GM04503 (cell line): ENCODE measurements at places on chromosomes 5 and 9.
A peak's percentile ranks its signal among the peaks of the same experiment; 100 is the strongest.

DNA sequence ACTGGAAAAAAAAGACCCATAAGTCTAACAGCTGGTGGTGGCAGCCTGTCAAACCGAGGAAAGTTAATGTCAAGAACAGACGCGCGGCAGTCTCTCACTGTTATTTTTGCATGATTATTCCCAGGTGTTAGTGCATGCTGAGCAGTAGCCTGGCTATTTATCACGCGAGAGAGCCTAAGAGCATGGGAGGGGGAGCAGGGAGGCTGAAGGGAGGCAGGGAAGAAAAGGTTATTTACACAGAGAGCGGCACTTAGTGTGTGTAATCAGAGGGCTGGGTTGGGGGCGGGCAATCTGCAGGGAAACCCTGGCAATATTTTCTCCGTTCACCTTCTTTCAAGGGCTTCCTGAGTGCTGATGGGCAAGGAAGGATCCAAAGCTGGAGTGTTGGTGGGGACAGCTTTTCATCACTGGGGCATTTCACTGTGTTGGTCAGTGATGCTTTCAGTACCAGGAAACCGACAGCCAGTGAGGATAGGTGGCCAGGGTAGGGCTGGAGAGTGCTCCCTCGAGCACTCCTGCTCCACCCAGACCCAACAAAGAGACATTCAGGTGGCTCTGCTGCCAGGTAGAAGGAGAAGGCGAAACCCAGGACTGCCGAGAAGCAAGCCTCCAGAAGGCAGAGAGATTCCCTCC lies 39.6 kb downstream of the ZNF608 start:
- DNase-seq: no peak

DNA sequence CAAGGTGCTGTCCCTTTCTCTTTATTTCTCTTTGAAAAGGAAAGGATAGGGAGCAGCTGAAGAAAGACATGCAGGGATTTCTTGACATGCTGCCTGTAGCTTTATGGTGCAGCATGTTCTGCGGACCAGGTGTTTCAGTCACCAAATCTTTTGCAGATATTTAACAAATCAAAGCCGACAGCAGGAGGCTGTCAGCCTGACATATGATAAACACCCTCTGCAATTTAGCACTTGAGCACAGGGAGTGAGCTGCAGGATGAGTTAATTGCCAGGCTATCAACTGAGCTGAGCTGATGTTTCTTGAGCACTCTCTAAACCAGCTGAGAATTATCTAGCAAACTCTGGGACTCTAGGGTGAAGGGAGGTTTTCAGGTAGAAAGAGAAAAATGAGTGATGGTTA lies 212.8 kb upstream of the ATP10B start:
- no peak for DNase-seq

GRCh38 chr9:119802133-119802532 lies 432.9 kb upstream of the BRINP1 start:
- no peak for DNase-seq

DNA sequence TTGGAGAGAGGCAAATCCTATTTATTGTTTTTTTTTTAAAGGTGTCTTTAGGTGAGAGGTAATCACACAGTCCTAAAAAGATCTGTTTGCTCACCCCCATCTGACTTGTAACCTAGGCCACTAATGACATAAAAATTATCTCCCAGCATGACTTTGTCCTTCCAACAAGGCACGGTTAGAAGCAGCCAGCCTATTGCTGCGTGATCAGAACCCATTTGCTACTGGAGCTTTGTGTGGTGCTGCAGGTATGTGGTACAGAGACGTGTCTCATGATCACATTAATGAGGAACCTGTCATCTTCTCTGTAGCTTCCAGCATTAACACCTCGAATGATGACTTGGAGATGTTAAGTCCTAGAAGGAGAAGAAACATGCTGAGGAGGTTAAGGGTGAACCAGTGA lies 555.8 kb upstream of the TLE4 start:
- DNase-seq: no peak

DNA sequence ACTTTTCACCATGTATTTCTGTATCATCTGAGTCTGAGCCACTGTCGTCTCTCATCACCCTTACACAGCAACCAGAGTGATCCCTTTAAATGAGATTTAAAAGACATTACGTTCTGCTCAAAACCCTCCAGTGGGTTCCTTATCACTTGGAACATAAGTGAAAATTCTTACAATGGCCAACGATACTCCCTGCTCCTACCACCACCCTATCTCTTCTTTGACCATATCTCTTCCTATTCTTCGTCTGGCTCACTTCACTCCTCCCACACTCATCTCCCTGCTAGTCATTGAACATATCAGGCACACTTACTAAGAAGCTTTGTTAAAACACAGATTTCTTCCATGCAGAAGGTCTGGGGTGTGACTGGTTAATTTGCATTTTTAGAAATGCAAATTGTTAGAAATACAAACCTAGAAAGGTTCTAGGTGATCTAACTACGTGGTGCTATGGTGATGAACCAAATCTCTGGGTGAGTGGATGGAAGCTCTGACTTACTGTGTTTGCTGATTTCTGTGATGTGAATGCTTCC lies 166.6 kb upstream of the CD180 start:
- no peak for DNase-seq

GRCh38 chr5:61999371-61999770 lies 306.6 kb upstream of the KIF2A start:
- no peak for DNase-seq

- peak; percentile 87 for DNase-seq
Measured at GRCh38 chr5:143051244-143052058, 281.3 kb downstream of the ARHGAP26 start.

DNA sequence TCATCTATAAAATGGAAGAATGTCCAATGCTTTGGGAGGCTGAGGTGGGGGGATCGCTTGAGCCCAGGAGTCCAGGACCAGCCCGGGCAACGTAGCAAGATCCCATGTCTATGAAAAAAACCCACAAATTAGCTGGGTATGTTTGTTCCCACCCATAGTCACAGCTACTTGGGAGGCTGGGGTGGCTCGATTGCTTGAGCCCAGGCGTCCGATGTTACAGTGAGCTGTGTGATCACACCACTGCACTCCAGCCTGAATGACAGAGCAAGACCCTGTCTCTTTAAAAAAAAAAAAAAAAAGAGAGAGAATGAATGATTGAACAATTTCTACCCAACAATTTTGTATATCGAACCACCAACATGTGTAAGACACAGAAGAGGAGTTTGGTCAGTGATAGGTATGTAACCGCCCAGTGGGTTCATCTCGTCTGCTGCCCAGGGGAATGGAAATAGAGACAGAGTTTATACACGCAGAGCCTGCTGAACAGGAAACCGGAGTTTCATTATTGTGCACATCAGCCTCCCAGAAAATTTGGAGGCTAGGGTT lies 26.2 kb upstream of the ERGIC1 start:
- DNase-seq: no peak

DNA sequence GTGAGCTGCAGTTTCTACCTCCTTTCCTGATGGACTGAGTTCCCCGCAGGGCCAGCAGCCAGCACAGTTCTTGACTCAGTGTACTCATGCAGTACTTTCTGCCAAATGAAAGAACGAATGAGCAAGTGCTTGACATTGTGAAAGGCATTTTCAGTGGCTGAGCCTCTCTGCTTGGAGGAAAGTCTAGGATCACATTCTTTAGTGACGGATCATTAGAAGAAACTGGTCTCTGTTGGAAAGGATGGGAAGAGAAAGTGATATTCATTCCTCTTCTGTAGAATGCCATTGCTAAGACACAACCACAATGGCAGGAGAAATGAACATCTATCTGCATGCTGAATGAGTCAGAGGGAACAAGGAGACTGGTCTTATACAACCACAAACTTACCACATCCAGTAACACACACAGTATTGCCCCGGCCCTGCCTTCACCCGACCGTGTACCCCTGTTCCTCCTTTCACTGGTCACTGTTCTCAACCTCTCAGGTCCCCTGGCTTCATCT lies 206.9 kb downstream of the CRB2 start:
- peak; percentile 96 for DNase-seq

- no peak for DNase-seq
Measured at GRCh38 chr5:74738406-74738805, 28.5 kb downstream of the GFM2 start.
